ENCODE measurements at places on chromosomes 5 and 9.

GRCh38 chr5:139597134-139597533 is 36.0 kb downstream of the UBE2D2 start:
- no peak for DNase-seq

DNA sequence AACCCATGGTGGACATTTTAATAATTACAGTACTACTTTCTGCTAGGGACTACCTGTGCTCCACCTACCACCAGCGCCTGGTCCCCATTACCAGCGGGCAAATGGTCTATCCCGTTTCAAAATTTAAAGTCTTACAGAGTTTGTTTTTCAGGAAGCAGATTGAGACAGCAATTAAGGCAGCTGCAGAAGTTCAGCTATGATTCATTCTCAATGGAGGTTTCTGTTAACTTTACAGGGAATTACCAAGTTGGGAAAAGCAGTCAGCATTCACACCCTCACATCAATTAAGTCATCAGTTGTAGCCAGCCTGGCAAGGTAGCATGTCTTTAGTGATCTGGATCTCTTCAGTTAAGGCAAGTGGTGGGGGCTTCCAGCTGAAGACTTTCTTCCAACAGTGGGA is 410.6 kb upstream of the DAB2 start:
- DNase-seq: no peak

DNA sequence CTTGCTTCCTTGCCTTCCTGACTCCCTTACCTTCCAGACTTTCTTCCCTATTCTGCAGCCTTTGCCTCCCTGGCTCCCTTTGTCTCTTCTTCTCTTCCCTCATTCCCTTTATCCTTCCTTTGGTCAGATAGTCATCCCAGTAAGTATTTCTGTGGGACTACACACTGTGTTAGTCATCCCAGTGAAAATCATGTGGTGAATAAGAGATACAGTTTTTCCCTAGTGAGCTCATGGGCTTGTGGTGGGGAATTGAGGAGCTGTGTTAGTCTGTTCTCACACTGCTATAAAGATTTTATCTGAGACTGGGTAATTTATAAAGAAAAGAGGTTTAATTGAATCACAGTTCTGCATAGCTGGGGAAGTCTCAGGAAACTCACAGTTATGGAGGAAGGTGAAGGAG is 109.8 kb upstream of the EDIL3 start:
- DNase-seq: no peak

- no peak for DNase-seq
Measured at GRCh38 chr9:136666372-136667213, 3.9 kb downstream of the EGFL7 start.

DNA sequence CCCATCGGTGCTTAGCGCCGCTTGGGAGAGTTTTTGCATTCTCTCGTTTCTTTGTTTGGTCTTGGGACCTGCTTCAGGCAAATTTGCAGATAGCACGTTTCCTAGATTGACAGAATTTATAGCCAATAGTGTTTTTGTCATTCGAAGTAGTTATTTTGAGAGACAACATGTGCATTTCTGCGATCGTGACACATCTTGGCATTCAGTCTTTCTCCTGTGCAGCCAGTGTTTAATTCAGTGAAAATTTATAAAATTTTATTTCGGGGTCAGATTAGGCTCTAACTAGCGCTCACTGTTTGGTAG is 830 bp downstream of the PRRC1 start:
- DNase-seq: no peak

All from stimulated activated CD4-positive, alpha-beta T cell treated with anti-CD3 and anti-CD28 coated beads, Interleukin-1b, Interleukin-23, amount 100 ng/mL, for 4 hours (primary cell).